ENCODE measurements at places on chromosomes 3 and 15.

- no peak for DNase-seq
Measured at GRCh38 chr3:149339931-149340309, 6.5 kb upstream of the TM4SF18 start.

DNA sequence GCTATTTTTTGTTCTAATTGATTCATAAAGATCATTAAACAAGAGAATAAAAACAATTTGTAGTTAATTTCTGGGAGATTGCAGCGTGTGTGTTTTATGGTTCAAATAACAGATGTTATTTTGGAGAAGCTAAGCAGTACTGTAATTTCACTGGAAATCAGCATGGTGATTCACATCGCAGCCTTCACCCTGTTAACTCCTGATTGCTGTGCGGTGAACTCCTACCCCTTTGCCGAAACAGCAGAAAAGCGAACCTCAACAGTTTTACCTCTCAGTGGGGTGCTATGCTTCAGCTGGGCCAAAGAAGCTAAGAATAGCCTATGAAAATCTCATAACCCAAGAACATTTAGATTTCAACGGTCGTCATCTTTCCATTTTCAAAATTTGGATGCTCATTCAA lies 441.5 kb upstream of the RARB start:
- no peak for DNase-seq

- DNase-seq, result no peak
Measured at GRCh38 chr3:13776253-13777050, 103.4 kb downstream of the WNT7A start.

GRCh38 chr3:96000966-96001365 lies 813.4 kb upstream of the EPHA6 start:
- no peak for DNase-seq

DNA sequence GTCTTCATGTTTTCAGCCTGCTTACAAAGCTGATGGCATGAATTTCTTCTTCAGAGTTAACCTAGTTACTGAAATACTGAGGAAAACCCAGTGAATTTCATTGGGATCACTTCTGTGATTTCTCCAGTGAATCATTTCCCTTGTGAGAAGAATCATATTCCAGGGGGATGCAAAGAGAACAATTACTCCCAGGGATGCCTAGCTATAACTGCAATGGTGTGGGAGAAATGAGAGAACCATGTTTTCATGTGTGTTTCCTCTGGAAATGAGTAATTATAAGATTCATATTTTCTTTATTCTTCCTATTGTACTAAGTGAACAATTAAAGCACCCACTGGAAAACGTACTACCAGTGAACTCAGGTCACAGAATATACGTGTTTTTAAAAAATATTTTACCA lies 485.4 kb downstream of the GRM7 start:
- no peak for DNase-seq

- DNase-seq, result no peak
Measured at GRCh38 chr3:152258448-152259393, 10.0 kb upstream of the MBNL1 start.

DNA sequence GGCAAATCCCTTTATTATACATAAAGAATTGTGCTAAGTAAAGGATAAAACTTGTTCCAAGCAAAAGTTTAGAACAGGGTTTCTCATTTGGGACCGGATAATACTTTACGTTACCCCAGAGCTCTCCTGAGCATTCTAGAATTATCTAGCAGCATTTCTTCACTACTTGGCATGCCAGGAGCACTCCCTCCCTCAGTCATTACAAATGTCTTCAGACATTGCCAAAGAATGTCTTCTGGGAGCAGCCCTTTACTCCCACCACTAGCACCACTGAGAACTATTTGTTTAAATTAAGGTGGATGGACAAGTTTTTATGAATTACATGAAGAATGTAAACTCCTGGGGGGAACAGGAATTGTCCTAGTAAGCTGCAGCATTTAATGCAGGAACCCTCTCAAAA lies 516.4 kb downstream of the GBE1 start:
- no peak for DNase-seq
